ENCODE measurements at places on chromosomes 7 and 10. TPM values are rescaled to one million over a fixed set of nuclear protein-coding genes. Genes with fewer than 3 reads are reported as not detected.

DNA sequence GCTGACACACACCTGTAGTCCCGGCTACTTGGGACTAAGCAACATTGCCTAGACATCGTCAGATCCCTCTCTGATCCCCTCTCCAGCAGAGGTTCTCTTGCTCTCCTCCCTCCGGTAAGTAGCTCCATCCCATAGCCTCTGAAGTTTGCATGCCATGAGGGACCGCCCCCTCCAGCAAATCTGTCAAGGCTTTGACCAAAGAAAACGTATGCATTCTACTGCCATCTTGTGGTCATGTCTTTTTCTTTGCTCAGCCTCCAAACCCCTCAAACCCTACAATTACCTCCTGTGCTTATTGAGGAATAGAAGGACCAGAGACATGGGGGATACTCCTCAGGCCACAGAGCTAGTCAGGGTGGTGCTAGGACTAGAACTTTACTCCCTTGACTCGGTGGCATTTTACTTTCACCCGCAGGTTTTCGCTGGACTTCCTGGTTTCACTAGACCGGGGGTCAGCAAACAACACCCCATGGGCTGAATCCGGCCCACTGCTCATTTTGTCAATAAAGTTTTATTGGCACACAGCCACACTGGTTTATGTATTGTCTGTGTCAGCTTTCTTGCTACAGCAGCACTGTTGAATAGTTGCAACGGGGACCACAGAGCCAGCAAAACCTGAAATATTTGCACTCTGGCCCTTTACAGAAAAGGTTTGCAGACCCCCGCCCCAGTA is 202.6 kb upstream of the FOXK1 start:
- no peak for DNase-seq

DNA sequence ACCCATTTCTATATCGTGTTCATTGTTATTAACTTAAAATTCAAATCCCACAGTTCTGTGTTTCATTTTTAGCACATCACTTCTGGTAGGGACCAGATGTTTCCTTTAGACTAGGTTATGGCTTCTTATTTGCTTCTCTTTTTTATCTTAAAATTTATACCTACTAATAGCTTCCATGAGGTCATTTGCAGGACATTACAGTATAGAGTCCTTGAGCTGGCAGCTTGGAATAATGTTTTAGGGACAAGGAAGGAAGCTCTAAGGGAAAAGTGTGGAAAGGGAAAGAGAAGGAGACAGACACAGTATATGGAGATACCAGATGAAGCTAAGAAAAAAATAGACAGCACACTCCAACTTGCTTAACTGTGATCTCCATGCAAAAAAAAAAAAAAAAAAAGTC is 48.8 kb upstream of the CD36 start:
- no peak for DNase-seq

- DNase-seq = no peak
Measured at GRCh38 chr10:103676058-103676785, 179.2 kb downstream of the SH3PXD2A start.

DNA sequence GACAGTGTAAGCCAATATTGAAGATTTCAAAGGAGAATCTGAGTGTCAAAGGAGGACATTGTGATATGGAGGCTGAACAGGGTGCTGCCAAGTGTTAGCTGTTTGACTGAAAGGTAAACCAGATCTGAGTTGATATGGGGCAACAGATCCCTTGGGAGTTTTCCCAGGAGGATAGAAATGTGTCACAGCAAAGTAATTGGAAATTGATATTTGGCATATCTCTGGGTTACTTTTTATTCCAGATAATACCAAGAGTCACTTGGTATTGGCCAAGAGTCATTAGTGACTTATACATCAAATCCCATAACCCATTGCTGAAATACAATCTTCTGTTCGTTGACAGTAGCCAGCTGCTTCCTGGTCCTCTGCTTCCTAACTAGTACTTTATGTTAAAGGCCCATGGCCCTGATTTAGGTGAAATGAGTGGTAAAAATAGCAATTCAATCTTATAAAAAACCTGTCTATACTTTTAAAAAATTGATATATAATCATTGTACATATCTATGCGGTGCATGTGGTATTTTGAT is 922.9 kb downstream of the LRMDA start:
- no peak for DNase-seq

DNA sequence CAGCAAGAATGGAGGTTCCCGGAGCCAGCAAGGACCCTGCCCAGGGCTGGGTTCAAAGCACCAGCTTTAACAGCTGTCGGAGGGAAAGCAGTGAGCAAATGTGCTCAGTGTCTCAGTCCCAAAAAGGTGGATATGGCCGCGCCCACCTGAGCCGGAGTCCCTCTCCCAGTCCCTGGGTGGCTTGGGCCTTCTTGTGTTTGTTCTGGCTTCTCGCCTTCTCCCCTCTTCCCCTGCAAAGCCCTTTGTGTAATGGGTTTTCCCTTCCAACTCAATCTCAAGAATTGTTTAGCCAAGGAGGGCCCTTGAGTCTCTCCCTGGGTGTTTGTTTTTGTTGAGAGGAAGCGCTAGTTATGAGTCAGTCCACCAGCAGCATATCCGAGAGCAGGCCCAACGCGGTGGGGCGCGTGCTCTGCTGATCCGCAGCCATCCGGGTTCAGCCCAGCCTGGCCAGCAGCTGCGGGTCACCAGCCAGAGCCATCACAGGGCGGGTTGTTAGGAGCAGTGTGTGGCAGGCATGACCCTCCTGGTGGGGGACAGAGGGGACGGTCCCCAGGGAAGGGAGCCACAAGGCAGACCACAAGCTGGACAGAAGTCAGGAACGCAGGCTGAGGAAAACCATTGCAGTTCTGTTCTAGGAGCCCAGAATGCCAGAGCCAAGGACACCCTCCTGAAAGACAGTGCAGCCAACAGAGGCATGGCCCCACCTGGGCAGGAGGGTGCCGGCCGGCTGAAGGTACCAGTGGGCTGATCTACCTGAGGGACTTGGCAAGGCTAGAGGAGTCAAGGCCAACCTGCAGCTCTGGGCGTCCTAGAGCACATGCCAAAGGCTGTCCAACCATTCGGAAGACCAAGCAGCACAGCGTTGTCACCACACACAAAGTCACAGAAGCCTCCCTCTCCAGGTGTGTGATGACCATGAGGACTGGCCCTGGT is 21.3 kb downstream of the CALML3 start:
- peak; percentile 24 for DNase-seq

DNA sequence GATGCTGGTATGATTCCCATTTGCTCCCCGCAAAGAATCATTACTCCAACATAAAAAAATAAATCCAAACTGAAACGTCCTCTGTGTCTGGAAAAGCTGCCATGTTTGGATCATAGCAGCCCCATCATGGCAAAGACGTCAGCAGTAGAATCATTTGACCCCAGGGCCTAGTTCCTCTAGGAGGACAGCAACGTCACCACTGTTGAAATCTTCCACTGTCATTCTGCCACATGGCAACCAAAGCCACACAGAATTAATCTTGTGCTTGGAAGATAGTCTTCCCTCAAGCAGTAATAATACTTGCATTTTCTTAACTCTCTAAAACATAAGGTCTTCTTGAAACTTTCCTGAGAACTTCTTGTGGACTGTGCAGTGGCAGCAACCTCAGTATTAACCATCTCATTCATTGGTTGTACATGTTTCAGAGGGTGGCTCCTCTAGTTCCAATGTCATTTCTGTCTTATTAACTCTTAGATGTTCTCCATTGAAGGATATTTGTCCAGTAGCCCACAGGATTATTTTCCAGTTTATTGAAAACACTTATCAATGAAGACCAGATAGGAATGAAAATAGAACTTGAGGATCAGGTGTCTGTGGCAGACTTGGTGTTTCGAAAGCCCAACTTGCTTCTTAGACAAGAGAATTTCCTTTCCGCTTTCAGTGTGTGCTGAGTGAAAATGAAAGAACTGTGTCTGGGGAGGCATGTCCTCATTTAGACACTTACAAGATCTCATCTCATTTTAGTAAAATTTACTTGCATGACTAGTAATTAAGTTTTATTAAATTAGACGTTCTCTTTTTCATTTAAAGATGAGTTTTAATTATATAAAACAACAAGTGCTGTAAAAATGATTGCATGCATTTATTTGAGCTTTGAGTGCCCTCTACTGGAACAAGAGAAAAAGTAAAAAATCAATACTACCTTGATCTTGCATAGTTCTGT is 28.9 kb upstream of the INHBA start:
- no peak for DNase-seq

DNA sequence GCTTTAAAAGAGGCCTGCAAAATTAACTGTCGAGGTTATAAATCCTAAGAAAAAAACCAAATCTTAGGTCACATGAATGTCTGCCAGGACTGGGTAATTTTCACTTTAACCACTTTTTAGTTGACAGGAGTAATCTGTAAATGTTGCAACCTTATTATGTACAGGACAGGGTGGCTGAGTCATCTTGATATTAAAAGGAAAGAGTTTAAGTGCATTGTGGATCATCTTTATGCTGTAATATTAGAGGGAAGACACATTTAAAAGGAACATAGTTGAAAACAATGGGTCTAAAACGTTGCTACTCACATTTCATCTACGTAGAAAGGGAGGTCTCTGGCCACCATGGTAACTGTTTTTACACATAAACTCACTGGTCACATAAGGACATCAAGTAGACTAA is 115.5 kb downstream of the LSMEM1 start:
- DNase-seq = no peak

GRCh38 chr10:24642921-24643678 is 80.6 kb downstream of the ARHGAP21 start:
- no peak for DNase-seq

GRCh38 chr7:28207486-28208158 is 27.0 kb upstream of the JAZF1 start:
- no peak for DNase-seq

DNA sequence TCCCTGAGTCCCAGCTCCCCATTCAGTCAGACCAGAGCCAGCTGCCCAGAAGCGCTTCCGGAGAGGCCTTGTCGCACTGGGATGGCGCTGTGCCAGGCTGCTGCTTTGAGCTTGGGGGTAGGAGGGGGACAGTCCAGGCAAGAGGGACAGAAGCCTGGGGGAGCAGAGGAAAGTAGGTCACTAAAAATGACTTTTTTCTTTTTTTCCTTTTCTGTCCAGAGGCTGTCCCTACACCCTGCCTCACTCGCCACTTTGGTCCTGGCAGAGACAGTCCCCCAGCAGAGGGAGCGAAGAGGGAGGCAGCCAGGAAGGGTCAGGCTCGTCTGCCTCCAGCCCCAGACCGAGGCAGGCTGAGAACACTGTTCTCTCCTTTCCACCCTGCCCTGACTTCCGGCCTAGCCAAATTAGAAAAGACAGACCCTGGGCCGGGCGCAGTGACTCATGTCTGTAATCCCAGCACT is 15.8 kb upstream of the TRIM8 start:
- DNase-seq = no peak

DNA sequence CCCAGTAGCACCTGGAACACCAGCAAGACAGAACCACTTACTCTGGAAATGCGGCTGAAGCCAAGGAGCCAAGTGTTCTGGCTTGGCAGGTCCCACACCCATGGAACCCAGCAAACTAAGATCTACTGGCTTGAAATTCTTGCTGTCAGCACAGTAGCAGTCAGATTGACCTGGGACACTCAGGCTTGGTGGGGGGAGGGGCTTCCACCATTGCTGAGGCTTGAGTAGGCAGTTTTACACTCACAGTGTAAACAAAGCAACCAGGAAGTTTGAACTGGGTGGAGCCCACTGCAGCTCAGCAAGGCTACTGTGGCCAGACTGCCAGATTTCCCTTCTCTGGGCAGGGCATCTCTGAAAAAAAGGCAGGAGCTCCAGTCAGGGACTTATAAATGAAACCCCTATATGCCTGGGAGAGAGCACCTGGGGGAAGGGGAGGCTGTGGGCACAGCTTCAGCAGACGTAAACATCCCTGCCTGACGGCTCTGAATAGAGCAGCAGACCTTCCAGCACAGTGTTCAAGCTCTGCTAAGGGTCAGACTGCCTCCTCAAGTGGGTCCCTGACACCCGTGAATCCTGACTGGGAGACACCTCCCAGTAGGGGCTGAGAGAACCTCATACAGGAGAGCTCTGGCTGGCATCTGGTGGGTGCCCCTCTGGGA is 121.2 kb downstream of the MTERF1 start:
- DNase-seq = no peak

The CCT6A gene
- 81.1 TPM for total RNA-seq

The H2BK1 gene
- total RNA-seq = not detected

The KDM7A gene
- 11.6 TPM for total RNA-seq

The ACSL5 gene
- total RNA-seq = 6.9 TPM

All from dorsolateral prefrontal cortex (tissue), 122 donors.